Panc1 (cell line): ENCODE measurements at places on chromosomes 11 and 22. TPM values are rescaled to one million over a fixed set of nuclear protein-coding genes. Genes with fewer than 3 reads are reported as not detected.

DNA sequence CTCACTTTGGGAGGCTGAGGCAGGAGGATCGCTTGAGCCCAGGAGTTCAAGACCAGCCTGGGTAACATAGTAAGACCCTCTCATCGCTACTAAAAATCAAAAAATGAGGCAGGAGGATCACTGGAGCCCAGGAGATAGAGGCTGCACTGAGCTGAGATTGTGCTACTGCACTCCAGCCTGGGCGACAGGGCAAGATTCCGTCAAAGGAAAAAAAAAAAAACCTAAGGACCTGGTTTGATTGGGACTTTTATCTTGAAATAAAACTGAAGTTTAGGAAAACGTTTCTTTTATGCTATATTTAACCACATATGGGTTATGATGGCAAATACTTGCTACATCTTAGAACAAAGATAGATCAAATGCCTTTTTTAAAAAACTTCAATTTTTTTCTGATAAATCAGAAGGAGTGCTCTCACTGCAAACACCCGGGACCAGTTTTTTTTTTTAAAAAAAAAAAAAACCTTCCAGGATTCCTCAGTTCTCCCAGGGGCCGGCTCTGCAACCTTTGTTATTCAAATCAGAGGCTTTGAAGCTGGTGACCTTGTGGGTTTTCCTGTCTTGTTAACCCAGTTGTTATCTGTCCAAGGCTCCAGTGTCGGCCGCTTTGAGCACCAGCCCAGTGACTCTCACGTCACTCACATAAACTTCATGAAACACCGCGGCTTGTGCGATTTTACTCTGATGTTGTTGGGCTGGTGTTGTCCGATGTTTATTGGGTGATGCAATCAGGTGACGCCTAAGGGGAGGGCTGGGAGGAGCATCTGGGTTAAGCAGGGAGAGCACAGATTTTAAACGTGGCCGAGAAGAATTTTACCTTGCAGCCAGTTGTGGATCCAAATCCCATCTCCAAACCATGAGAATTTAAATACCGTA is 24.7 kb upstream of the SLC22A12 start:
- peak overlapping the region; percentile 40; the same call in 1 of the 2 replicates for H3K27ac ChIP-seq
- DNase-seq: no peak
- no peaks in the 10 kb centered on the region for H3K27me3 ChIP-seq
- H3K4me3 ChIP-seq: peak overlapping the region; percentile 29

- no peak overlapping the region for H3K4me3 ChIP-seq
- no peaks in the 10 kb centered on the region for H3K4me1 ChIP-seq
- DNase-seq: no peak
- no peaks in the 10 kb centered on the region for H3K36me3 ChIP-seq
- H3K27me3 ChIP-seq: no peaks in the 10 kb centered on the region
These were observed 18.1 kb downstream of the LRP4 start for GRCh38 chr11:46900091-46900746.

DNA sequence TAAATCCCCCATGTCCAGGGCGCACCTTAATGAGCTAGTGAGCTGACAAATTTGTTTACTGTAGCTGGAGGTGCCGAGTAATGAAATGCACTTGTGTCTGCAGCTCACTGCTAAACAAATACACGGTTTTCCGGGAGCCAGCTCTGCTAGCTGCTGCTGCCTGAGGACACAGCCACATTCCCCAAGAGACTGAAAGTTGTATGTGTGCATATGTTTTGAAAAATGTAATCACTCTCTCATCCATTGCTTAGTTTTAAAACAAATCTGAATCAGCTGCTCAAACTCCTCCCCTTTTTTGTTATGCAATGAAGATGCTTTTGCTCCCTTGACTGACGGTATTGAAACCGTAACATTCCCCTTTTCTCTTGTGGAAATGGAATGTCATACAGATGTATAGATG is 62.4 kb upstream of the NNMT start:
- no peak overlapping the region for H3K4me3 ChIP-seq
- H3K36me3 ChIP-seq: no peaks in the 10 kb centered on the region
- H3K27me3 ChIP-seq: peaks cover 40% of the 10 kb centered on the region
- DNase-seq: no peak
- no peaks in the 10 kb centered on the region for H3K4me1 ChIP-seq

DNA sequence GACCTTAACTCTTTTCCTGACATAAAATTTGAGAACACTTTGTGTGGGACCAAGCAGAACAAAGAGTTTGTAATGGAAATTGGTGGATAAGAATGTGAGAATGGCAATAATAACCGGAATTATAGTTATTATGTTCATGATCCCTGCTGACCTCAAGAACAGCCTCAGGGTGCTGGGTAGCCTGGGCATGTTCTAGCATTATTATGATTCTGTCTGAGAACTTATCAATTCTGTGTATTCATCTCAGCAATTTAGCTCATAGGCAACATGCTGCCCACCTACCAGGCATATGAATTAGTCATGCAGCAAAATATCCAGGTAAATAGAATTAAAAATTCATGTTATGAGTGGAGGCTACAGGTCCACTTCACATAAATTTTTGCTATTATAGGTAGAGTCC is 61.9 kb downstream of the CTSC start:
- no peaks in the 10 kb centered on the region for H3K4me1 ChIP-seq
- H3K36me3 ChIP-seq: no peaks in the 10 kb centered on the region
- no peak for DNase-seq
- no peaks in the 10 kb centered on the region for H3K27me3 ChIP-seq

DNA sequence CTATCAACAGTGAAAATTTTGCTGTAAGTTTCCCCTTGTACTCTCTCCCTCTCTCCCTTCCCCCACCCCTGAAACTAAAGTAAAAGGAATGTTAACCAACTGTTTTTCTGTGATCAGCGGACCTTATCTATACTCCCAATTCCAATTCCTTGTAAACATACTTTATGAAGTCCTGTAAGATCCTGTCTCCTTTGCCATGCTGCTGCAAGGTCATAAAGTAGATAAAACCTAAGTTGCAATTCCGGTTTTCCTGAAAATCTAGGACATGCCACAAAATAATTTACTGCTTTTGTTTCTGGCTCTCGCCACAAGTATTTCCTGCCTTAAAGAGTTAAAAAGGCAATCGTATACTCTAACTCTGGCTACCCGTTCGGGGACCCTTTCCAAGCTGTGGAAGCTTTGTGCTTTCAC is 1469.0 kb downstream of the LRRC4C start:
- H3K4me1 ChIP-seq: no peaks in the 10 kb centered on the region
- no peak overlapping the region for H3K4me3 ChIP-seq
- DNase-seq: no peak
- no peak overlapping the region for H3K27ac ChIP-seq

The PDGFB gene
- total RNA-seq: 78.0 TPM

The CDCA5 gene
- 92.9 TPM for total RNA-seq

The SPDYC gene
- total RNA-seq: not detected

The OR51E1 gene
- not detected for total RNA-seq

The SEC14L6 gene
- total RNA-seq: not detected
